ENCODE measurements at places on chromosomes 6 and 20. TPM values are rescaled to one million over a fixed set of nuclear protein-coding genes. Genes with fewer than 3 reads are reported as not detected.

DNA sequence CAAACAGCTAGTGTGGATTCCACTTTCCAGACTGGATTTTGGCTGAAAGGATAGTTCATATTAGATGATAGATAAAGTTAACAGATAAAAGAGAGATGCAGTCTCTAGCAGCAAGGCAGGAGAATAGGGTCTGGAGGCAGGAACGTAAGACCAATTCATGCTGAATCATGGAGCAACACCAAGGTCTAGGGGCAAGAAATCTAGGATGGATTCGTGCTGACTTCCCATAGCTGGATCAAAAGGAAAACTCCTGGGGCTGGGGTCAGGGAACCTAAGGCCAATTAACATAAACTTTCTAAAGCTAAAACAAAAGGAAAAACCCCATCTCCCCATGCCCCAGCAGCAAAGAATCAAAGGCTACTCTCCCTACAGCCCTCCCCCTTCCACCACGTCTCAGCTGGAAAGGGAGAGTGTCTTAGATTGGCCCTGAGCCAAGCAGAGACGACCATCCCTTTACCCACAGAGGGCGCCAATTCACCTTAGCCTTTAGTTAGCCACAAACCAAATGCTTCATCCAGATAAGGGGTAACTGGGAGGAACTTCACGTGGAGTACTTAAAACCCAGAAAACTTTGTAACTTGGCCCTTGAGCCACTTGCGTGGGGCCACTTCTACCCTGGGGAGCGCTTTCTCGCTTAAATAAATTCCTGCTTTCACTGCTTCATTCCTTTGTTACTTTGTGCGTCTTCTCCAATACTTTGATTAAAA is 7.6 kb downstream of the TREM1 start:
- peak; percentile 80 for DNase-seq
- 0 out of 2 replicates have a peak overlapping the region, but pooled peaks have one; percentile 9 for H3K4me3 ChIP-seq
- no peak overlapping the region for H3K27ac ChIP-seq
- H3K27me3 ChIP-seq: peaks cover 10% of the 10 kb centered on the region
- no peaks in the 10 kb centered on the region for H3K36me3 ChIP-seq
- peaks cover 10% of the 10 kb centered on the region for H3K4me1 ChIP-seq

DNA sequence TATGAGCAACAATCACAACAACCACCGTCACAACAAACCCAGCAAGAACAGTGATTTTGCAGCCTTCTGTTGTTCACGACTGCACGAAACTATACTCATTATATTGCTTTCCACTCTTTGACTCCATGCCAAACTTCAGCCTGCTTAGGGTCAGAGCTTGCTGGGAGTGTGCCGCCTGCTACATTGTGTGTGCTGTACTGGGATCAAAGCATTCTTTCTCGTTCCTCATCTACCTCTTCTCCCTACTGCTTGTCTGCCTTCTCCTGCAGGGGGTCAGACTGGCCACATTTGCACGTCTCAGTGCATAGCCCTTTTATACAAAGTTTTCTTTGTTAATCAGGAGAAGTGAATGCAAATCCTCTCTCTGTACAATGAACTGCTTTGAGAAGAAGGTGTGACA is 401.6 kb upstream of the CITED2 start:
- peak overlapping the region; percentile 1 for H3K27ac ChIP-seq
- H3K36me3 ChIP-seq: no peaks in the 10 kb centered on the region
- no peak overlapping the region for H3K4me3 ChIP-seq
- peaks cover 32% of the 10 kb centered on the region for H3K4me1 ChIP-seq
- peaks cover 2% of the 10 kb centered on the region for H3K27me3 ChIP-seq
- DNase-seq: no peak

- 0 out of 2 replicates have a peak, but pooled peaks cover 3% of the 10 kb centered on the region for H3K4me1 ChIP-seq
- no peak overlapping the region for H3K27ac ChIP-seq
- H3K4me3 ChIP-seq: no peak overlapping the region
- no peak for DNase-seq
Measured at GRCh38 chr6:150336708-150337107, 32.1 kb upstream of the IYD start.

GRCh38 chr6:157274471-157275226 is 48.7 kb downstream of the TMEM242 start:
- peaks cover 24% of the 10 kb centered on the region for H3K27me3 ChIP-seq
- H3K4me3 ChIP-seq: peak overlapping the region; percentile 77
- H3K27ac ChIP-seq: no peak overlapping the region
- peak; percentile 78 for DNase-seq

- 0 out of 2 replicates have a peak overlapping the region, but pooled peaks have one; percentile 68 for H3K27ac ChIP-seq
- peaks cover 28% of the 10 kb centered on the region for H3K4me1 ChIP-seq
- H3K36me3 ChIP-seq: peaks cover 4% of the 10 kb centered on the region
- H3K4me3 ChIP-seq: no peak overlapping the region
- no peak for DNase-seq
Measured at GRCh38 chr6:13412639-13413465, 74.5 kb downstream of the GFOD1 start.

DNA sequence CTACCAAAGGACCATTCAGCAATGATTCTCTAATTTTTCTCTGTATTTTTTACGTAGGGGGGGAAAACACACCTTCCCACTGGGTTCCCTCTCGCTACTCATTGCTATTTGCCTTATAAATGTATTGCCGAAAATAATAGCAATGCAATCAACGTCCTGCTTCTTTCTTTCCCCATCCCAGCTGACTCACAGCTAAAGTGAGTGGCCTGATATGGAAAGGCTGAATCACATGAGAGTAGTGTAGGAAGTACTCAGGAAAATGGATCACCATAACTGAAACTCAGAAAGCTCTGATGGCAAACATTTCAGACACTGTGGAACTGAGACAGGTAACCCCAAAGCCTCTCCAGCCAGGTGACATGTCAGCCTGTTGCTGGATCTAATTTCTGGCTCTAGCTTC is 49.3 kb upstream of the SRPK1 start:
- no peaks in the 10 kb centered on the region for H3K27me3 ChIP-seq
- H3K4me3 ChIP-seq: no peak overlapping the region
- H3K4me1 ChIP-seq: peaks cover 4% of the 10 kb centered on the region
- no peak for DNase-seq
- no peaks in the 10 kb centered on the region for H3K36me3 ChIP-seq

Gene VWA7
- 1.2 TPM for total RNA-seq

Gene OPN5
- total RNA-seq: not detected

Gene LTA
- total RNA-seq: 0.87 TPM

All from WTC11 (cell line).